ENCODE measurements at places on chromosomes 16 and 17.
A peak's percentile ranks its signal among the peaks of the same experiment; 100 is the strongest.

- peak; percentile 87 for DNase-seq
Observed at GRCh38 chr17:47205419-47205963, 3.7 kb upstream of the MYL4 start.

DNA sequence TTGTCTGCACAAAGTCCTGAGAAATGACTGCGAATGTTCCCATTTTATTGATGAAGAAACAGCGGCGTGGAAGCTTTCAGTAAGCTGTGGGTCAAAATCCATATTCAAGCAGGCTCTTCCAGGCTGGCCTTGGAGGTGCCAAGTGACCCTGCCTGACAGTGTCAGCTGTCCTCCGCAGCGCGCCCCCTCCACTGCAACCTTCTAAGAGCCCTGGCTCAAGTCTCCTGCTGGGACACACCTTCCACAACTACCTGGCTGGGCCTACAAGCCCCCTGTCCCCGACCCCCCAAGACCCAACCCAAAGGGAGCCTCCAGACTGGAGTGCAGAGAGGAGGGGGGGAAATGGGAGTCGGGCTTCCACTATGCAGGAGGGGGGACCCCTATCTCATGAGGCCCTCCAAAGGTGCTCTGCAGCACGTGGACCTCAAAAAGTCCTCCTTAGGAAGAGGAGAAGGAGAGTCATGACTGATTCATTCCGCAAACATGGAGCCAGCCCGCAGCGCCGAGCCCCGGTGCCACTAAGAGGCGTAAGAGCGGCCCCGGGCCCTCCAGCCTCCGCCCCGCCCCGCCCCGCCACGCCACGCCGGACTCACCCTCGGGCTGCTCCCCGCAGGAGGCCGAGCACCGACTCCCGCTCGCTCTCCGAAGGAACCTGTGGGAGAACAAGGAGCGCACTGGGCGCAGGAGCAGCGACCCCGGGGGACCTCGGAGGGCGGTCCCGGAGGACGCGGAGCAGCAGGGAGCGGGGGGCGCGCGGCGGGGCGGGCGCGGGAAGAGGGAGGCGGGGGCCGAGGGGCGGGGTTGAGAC, 574 bp downstream of the MPP3 start:
- DNase-seq, result no peak

DNA sequence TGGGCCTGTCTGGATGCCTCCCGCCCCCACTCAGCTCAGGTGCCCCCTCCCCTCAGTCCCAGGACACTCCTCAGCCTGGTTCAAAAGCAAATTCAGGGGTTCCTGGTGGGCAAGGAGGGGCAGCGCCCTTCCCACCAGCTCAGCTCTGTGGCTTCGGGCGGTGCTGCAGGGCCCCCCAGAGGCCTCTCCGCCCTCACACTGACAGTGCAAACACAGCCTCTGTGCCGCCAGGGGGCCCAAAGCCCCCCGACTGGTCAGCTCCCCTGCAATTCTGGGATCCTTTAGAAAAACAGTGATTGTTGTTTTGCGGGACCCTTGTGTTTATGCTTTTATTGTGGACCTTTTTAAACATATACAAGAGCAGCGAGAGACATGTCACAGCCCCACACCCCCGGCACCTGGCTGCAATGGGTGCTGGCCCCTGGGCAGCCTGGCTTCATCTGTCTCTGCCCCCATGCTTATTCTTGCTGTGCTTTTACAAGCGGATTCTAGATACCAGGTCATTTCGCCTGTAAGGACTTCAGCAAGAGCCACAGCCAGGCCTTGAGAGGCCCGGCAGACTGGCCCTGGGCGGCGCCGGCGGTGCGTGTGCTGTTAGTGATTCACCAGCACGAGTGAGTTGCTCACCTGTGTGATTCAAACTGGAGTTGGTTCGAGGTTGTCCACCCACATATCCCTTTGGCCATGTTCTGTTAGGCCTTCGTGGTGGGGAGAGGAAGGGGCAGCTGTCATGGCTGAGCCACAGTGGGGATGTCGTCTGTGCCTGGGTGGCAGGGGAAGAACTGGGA, 21.2 kb downstream of the ZNF469 start:
- DNase-seq, result no peak

GRCh38 chr16:23365602-23366240, 63.6 kb downstream of the SCNN1B start:
- no peak for DNase-seq

- no peak for DNase-seq
Observed at GRCh38 chr17:74768069-74768762, 7.9 kb downstream of the NAT9 start.

GRCh38 chr17:55570391-55570790, 59.1 kb upstream of the SMIM36 start:
- no peak for DNase-seq

DNA sequence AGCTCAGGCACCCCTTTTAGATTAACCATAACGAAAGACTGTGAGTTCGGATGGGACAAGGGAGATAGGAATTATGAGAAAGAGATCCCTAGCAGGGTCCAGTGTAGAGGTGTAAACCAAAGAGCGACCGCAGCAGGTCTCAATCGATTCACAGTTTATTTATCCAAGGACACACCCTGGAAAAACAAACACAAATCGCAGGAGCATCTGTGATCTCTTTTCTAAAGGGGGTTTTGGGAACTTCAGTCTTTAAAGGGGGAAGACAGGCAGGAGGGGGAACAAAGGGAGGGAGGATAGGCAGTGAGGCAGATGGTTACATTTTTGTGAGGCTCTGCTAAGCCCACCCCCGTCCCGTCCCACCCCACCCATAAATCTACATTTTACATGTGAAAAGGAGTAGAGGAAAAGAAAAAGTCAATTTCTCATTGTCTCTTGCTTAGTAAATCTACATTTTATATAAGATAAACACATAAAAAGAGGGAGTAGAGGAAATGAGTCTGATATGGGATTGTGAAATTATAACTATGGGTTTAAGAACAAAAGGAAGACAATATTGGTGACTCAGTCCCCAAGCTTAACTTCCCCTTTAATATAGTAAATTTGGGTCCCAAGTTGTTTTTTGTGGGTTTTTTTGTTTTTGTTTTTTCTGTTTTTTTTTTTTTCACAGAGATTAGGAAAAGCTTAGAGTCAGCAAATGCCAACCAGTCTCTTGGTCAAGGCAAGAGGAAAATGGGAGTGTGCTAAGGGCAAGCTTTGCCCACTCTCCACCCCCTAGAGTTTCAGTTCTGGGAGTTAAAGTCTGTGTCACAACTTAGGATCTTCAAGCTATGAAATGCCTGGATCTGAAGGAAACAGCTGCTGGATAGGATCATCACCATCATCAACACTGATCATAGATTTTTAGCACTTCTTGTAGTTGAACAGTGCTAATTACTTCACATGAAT, 160.9 kb upstream of the CDH5 start:
- DNase-seq, result no peak

- DNase-seq, result no peak
Observed at GRCh38 chr16:87812200-87812656, 46.4 kb upstream of the KLHDC4 start.

GRCh38 chr17:44222112-44222869, 2.8 kb upstream of the UBTF start:
- peak; percentile 70 for DNase-seq

GRCh38 chr17:72332367-72332766, 211.5 kb downstream of the SOX9 start:
- no peak for DNase-seq

- DNase-seq, result no peak
Observed at GRCh38 chr17:55705847-55706246, 16.8 kb downstream of the TMEM100 start.

DNA sequence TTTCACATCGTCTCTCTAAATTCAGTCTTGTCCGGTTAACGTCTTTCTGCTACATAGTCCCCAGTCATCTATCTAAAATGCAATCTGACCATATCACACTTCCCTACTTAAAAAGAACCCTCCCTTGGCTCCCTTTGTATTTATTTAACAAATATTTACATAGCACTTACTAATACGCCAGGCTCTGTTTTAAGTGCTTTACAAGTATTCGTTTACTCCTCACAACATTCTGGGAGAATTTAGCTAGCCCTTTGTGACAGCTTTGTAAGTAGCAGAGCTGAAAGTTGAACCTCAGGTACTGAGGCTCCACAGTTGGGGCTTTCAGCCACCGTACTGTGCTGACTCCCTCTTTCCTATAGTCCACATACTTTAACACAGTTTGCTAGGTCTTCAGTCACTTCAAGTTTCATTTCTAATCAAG, 9.2 kb downstream of the PAFAH1B1 start:
- no peak for DNase-seq

DNA sequence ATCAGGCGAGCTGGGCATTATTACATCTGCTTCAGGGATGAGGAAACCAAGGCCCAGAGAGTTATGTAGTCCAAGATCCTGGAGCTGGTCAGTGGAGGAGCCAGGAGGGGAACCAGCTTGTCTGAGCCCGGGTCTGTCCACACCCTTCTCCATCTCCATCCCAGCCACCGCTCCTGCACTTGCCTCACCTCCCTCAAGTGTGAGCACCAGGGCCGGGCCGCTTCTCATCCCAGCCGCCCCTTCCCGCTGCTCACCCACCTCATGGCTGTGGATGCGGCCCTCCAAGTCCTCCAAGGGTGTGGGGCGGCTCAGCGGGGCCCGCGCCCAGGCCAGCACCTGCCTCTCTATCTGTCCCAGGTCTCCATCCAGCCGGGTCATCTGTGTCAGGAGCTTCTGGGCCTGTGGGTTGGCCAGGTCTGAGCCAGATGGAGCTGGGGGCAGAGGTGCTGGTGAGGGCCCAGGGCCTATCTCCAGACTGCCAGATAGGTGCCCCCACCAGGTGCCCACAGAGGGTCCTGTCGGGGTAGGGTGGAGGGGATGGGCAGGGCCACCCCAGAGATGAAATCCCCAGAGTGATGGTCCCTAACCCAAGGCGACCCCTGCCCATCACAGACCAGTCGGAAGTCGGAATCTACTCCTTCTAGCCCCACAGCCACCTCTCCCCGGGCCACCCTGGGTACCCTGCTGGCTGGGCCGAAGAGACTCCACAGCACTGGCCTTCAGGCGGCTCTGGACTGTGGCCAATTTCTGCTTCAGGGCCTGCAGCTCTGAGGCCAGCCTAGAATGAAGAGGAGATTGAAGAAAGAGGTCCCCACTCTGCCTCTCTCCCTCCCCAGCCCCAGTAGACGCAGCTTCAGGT, 9.4 kb downstream of the EVPL start:
- DNase-seq, result no peak

- DNase-seq, result no peak
Observed at GRCh38 chr17:79849953-79850352, 10.7 kb upstream of the CBX4 start.

DNA sequence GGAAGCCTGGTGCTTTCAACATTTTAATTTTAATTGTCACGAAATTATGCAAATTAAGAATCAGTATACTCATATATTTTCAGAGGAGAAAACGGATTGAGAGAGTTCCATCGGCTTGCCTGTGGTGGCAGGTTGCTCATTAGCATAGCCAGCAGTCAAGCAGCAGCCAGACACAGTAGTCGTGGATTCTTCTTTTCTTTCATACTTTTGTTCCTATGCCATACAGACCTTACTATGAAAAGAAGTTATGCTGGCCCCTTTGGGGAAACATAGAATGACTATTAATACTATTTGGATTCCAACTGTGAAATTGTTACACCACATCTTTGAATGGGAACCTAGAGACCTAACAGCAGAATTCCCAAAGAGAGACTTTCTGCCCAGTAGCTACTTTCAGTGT, 617.7 kb upstream of the CA10 start:
- no peak for DNase-seq

All from CD4-positive, alpha-beta memory T cell (primary cell).